ENCODE measurements at places on chromosomes 4 and X.

DNA sequence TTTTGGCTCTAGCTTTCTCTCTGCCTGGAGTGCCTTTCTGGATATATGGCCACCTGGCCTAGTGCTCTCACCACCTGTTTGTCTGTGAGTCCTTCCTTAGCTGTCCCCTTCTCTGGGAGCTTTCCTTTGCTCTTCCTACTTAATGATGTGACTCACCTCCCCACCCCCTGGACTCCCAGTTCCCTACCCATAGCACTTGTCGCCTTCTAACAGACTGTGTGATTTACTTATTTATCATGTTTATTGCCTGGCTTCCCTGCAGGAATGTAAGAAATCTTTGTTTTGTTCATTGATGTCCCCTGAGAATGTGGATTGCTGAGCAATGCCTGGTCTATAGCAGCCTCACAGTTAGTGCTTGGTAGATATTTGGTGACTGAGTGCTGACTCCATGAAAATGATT, 18.9 kb downstream of the ADD1 start:
- no peak for DNase-seq

DNA sequence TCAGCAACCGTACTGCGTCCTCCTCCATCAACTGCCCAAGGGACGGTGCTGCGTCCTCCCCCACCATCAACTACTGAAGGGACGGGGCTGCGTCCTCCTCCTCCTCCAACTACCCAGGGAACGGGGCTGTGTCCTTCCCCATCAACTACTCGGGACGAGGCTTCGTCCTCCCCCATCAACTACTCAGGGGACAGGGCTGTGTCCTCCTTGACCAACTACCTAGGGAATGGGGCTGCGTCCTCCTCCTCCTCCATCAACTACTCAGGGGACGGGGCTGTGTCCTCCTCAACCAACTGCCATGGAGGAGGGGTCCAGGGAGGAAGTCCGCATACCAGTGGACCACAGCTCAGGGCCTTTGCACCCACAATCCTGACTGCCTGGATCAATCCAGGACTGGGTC, 24.4 kb downstream of the PPP2R3B start:
- no peak for DNase-seq

DNA sequence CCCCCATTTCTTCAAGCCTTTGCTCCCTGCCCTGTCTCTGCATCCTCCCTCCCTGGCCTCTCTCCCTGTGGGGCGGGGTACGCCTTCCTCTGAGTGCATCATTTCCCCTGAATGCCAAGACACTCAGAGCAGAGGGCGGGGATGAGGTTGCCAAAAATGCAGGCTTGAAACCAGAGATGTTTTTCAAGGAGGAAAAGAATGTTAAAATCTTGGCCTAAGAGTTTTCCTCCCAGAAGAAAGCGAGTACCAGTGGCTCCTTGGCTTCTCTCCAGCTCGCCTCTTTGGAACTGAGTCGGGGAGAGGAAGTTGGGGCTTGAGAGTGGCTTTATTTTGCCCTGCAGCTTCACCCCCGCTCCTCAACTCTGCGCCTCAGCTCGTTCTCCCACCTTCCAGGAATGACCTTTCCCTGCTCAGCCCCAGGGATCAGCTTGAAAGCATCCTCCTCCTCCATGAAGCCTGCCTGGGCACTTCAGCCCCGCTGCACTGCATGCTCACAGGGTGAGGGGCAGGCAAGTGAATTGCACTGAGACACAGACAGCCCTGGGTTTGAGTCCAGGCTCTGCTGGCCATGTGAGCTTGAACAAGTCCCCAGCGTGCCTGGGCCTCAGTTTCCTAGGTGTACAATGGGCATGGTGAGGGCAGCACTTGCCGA, 57.5 kb upstream of the SORCS2 start:
- DNase-seq: peak; percentile 4

- no peak for DNase-seq
Observed at GRCh38 chr4:86218746-86219473, 140.9 kb downstream of the MAPK10 start.

GRCh38 chr4:59855630-59856352, 1344.3 kb upstream of the ADGRL3 start:
- no peak for DNase-seq

- DNase-seq: no peak
Observed at GRCh38 chr4:150236626-150237025, 158.4 kb downstream of the DCLK2 start.

DNA sequence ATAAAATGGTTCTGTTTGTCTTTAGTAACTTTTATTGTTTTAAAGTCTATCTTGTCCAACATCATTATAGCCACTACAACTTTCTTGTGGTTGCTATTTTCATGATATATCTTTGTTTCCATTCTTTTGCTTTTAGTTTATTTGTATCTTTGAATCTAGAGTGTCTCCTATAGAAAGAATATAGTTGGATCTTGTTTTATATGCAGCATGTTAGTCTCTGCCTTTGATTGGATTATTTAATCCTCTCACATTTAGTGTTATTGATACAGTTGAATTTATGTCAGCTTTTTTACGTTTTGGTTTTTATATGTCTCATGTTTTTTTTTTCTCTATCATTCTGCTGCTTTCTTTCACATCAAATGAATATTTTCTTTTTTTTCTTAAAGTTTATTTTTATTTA, 98.1 kb downstream of the VSIG4 start:
- DNase-seq: no peak

GRCh38 chr4:7189475-7190277, 2.7 kb upstream of the SORCS2 start:
- no peak for DNase-seq

- no peak for DNase-seq
Observed at GRCh38 chr4:183968931-183969330, 63.8 kb downstream of the STOX2 start.

- no peak for DNase-seq
Observed at GRCh38 chrX:105975382-105975781, 63.1 kb downstream of the SERPINA7 start.

DNA sequence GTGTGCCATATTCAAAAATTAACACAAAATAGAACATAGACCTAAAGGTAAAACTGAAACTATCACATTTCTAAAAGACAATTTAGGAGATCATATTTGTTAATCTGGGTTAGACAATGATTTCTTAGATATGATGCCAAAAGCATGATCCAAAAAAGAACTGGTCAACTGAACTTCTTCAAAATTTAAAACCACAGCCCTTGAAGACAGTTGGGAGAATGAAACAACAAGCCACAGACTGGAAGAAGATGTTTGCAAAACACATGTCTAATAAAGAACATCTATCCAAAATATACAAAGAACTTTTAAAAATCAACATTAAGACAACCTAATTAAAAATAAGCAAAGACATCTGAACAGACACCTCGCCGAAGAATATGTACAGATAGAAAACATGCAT, 19.5 kb downstream of the COMMD8 start:
- DNase-seq: peak; percentile 38

DNA sequence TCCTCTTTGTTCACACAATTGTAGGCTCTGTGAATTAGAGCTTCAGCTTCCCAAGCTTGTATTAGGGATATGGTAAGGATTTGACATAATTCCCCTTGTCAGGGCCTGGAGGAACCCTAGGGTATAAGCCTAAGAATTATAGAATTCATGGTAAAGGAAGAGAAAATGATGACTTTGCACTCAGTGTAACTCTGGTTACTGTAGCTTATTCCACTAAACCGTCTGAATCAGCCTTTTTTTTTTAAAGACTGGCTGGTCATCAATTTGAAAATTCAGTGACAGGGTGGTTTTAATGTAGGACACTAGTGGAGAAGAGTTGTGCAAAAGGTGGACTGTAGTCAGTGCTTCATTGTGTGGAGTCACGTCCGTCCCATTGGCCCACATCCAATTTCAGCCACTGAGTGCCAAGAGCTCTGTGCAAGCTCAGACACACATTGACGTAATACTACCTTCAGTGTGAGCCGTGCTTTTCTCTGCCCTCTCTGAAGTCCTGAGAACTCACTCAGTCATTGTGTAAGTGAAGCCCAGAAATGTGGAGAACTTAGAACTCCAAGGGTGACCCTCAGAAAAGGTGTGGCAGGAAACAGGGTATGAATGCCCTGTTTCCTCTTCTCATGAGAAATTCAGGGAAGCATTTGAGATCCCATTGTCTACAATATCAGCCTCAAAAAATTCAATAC, 449.8 kb downstream of the C4orf33 start:
- no peak for DNase-seq

- no peak for DNase-seq
Observed at GRCh38 chr4:184641022-184641421, 8.2 kb downstream of the CASP3 start.

GRCh38 chr4:57172065-57172464, 61.9 kb upstream of the IGFBP7 start:
- DNase-seq: no peak

DNA sequence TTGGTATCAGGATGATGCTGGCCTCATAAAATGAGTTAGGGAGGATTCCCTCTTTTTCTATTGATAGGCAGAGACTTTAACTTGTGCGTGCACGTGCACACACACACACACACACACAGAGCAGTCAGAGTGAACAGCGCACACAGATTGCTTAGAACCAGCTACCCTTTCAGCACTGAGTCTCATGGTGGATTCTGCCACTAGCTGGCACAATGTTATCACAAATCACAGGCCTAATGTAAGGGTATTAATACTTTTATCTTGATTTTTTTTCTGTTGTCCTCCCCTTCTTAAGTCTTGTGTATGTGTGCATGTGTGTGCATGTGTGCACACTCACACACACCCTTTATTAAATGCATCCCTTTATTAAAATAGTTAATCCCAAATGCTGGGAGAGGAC, 53.2 kb downstream of the HADH start:
- DNase-seq: no peak

DNA sequence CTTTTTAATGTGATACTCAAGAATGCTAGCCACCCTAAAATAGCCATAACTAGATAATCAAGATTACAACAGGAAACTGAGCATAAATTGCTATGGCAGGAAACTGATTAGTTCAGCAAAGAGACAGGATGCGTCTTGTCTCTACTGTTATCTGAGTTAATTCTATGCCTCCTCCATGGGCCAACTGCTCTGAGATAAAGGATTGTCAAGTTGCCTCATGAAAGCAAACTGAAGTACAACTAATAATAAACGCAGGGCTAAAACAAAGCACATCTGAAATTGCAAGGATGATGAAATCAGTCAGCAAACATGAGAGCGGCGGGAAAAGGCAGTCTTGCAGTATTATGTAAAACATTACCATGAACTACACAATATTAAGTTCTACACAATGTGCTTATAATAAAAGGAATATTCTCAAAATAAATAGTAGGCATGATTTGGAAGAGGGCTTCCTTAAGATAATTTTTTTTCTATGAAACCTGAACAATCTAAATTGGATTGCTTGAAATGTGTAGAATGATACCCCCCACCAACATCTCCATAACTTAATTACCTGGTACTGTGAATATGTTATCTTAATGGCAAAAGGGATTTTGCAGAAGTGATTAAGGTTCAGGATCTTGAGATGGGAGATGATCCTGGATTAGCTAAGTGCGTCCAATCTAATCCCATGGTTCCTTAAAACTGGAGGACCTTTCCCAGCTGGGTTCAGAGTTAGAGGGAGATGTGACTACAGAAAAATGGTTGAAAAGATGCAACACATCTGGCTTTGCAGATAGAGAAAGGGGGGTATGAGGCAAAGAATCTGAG, 65.9 kb downstream of the ANTXR2 start:
- peak; percentile 14 for DNase-seq

Measured in inflammatory macrophage (primary cell).